Lung (tissue), 17 donors: ENCODE measurements at places on chromosomes 6 and 20. TPM values are rescaled to one million over a fixed set of nuclear protein-coding genes. Genes with fewer than 3 reads are reported as not detected.

- no peaks in the 10 kb centered on the region for H3K4me1 ChIP-seq
- no peaks in the 10 kb centered on the region for H3K27me3 ChIP-seq
- H3K27ac ChIP-seq, result no peak overlapping the region
These were observed 163.3 kb downstream of the QRSL1 start for GRCh38 chr6:106792536-106793236.

DNA sequence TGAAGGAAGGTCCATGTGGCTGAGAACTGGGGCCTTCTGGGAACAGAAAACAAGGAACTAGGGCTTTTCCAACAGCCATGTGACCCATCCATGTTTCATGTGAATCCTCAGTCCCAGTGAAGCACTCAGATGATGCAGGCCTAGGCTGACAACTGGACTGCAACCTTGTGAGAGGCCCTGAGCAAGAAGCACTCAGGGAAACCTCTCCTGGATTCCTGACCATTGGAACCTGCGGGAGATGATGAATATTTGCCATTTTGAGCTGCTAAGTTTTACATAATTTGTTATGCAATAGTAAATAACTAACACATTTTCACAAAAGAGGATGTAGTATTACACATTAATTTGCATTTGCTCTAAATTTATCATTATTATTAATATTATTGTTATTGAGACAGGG, 38.4 kb upstream of the HLA-G start:
- no peak overlapping the region for H3K27ac ChIP-seq
- no peaks in the 10 kb centered on the region for H3K4me1 ChIP-seq
- H3K4me3 ChIP-seq, result no peak overlapping the region
- no peaks in the 10 kb centered on the region for H3K36me3 ChIP-seq
- H3K27me3 ChIP-seq, result peaks cover 54% of the 10 kb centered on the region

GRCh38 chr20:49515586-49515985, 33.1 kb upstream of the KCNB1 start:
- H3K27ac ChIP-seq, result no peak overlapping the region
- no peak for DNase-seq
- H3K36me3 ChIP-seq, result no peaks in the 10 kb centered on the region
- H3K4me3 ChIP-seq, result no peak overlapping the region
- H3K4me1 ChIP-seq, result no peaks in the 10 kb centered on the region

DNA sequence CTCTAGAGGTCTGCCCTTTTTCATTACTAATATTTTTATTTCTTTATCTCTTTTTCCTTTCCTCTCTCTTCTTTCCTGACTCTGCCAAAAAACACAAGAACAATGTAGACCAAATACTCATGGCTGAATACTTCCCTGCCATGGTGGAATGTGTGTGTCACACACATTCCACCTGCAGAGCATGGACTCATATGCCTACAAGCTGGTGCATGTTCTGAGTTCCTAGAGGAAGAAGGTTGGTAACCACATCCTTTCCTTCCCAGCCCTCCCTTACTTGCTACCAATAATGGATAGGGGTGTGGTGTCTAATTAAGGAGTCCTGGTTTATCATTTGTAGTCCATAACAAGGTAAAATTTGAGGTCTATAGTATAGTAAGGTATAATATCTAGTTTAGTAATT, 15.2 kb upstream of the CST9L start:
- DNase-seq, result no peak
- no peak overlapping the region for H3K27ac ChIP-seq
- no peaks in the 10 kb centered on the region for H3K27me3 ChIP-seq
- H3K4me1 ChIP-seq, result no peaks in the 10 kb centered on the region

COL11A2 gene
- 2.4 TPM for total RNA-seq
